Islet precursor cell (in vitro differentiated cells): ENCODE measurements at places on chromosomes 13 and 19.

DNA sequence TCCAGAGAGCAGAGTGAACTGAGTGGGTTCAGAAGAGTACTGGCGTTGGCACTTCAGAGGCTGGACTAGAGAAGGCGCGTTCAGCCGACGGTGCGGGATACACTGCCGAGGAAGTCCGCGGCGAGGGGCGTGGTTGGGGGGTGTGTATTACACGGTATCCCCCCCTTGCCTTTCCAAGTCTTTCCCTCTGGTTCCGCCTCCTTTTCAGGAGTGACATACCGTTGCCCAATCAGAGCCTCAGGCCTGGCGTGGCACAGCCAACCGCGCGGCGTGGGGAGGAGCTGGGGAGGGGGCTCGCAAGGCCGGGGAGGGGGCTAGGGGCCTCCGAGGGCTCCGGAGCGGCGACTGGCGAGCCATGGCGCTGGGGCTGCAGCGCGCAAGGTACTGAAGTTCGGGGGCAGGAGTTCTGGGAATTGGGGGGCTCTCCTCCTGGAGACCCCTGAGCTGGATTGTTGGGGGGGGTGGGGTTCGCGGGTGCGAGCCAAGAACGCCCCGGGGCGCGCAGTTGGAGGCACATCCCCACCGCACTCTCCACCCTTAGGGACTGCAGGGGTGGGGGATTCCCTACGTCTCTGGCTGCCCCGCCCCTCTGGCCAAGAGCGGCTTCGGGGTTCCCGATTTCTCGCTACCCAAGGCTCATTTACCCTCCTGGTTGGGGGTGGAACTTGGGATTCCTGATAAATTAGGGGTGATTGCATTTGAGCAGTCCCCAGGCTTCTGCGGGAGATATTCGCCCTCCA lies at the start of gene HIF3A:
HIF3A (plus strand) TSS at position 321 of the 740 bp plus-strand sequence; CDS start at position 356, 35 bp downstream.
- DNase-seq: peak; percentile 94

DNA sequence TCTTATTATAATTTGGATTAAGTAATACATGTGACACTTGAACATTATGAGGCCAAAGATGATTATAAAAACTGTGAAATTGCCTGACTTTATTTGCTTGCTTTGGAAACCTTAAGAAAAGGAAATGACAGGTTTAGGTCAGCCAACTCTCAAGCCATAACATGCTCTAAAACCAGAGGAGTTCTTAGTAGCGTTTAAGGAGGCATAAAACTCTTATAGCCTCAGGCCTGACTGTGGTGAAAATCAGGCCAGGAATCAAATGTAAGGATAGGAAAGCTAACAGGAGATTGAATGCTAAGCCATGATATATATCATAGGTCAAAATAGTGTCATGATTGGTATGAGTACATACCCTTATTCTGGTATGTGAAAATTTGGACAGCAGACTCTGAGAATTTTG lies 1142.4 kb upstream of the MIR17HG start:
- DNase-seq: no peak

GRCh38 chr13:60230593-60230992 lies 66.9 kb upstream of the DIAPH3 start:
- peak; percentile 75 for DNase-seq

DNA sequence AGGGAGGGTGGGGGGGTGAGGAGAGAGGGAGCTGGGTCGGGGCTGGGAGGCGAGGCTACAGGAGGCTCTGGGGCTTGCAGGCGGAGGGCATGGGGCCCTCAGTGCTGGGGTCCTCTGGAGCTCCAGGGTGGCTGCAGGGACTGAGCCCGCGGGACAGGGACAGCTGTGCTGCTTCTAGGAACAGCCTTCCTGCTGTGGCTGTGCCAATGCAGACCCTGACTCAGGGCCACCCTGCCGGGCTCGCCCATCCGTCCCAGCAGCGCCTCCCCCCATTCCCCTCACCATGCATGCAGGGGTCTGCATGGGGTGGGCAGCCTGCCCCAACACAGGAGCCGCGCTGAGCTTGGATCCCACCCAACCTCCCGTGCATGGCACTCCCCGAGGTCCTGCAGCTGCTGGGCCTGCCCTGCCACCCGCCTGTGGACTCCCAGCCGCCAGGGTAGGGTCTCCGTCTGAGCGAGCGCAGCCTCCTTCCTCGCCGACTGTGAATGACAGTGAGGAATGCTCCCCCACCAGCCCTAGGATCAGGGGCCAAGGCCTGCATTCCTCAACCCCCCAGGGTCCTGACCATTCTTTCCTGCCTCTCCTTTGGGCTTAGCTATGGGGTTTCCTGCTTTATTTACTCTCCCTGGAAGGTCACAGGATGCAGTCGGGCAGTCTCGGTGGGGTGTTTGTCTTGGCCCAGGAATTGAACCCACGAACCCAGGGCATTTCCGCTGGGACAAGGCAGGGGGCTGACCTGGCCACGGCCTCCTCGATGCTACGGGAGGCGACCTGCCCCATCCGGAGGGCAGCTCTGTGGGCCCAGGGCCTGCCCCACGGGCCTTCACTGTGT lies 23.4 kb downstream of the CEBPG start:
- DNase-seq: no peak

DNA sequence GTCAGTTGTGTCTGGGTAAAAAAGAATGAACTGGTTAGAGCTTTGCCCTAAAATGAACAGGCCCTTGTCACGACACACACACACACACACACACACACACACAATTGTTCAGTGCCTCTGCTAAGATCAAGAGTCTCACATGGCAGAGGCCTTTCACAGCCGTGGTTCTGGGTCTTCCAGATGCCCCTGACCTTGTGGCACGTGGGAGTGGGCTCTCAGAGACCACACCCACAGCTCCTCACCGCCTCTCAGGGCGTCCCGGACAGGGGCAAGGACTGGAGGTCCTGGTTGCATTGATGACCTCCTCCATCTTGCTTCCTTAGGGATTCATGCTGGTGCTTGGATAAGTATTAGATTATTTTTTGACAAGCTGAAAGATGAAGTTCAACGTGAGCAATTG lies 101.0 kb downstream of the HSPH1 start:
- DNase-seq: peak; percentile 26

DNA sequence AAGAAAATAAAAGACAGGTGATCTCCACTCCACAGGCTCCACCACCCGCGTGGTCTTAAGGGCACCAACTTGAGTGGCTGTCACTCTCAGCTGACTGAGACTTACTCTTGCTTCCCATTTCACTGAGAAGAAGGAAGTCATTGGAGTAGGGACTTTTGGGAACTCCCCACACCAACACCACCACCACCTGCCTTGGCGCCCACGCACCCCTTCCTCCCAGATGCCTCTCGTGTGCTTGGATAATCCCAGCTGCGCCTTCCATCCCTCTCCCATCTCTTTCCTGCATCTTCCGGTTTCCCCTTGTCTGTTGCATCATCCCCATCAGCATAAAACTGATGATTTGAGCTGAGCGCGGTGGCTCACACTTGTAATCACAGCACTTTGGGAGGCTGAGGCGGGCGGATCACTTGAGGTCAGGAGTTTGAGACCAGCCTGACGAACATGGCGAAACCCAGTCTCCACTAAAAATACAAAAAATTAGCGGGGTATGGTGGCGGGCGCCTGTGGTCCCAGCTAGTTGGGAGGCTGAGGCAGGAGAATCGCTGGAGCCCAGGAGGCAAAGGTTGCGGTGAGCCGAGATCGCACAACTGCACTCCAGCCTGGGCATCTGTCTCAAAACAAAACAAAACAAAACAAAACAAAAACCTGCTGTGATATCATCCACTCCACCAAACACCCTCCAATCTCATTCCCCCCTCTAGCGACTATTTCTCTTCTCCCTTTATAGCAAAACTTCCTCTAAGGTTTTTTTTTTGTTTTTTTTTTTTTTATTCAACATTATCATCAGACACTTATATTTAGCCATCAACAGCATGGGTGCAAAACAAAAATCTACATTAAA lies 25.5 kb downstream of the AP2S1 start:
- no peak for DNase-seq

- DNase-seq: peak; percentile 58
Measured at GRCh38 chr13:69264362-69265334, 843.0 kb upstream of the ATXN8OS start.

DNA sequence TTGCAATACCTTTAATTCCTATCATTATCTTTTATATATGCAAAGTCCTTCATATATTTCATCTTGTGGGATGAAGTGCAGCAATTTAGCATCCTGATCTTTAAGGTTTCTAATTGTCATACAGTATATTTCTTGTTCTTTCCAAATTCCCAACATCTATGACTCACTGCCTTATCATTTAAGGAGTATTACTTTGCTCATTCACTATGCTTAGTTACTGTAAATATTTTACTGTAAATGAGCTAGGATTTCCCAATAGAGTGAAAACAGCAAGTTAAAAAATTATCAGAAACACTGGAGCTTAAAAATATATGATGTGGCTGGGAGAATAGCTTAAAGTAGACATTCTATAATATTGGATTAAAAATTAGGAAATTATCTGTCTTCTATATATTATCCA lies 69.9 kb downstream of the SLITRK6 start:
- DNase-seq: no peak

DNA sequence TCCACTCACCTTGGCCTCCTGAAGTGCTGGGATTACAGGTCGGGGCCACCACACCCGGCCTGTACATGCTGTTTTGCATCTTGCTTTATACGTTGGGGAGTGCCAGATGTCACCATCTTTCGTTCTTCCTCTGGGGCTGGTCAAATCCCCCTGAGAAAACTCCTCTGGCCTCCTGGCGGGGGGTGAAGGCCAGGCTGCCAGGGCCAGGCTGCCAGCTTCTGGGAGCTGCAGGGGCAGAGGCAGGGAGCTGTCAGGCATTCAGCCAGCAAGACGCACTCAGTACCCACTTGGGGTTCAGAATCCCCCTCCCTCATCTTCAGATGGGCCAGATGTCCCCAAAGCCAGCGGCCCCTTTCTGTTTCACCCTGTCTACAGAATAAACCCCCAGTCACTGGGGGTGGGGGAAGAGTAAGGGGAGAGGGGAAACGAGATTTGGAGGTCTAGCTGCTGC lies 16.1 kb downstream of the ZSWIM9 start:
- no peak for DNase-seq

DNA sequence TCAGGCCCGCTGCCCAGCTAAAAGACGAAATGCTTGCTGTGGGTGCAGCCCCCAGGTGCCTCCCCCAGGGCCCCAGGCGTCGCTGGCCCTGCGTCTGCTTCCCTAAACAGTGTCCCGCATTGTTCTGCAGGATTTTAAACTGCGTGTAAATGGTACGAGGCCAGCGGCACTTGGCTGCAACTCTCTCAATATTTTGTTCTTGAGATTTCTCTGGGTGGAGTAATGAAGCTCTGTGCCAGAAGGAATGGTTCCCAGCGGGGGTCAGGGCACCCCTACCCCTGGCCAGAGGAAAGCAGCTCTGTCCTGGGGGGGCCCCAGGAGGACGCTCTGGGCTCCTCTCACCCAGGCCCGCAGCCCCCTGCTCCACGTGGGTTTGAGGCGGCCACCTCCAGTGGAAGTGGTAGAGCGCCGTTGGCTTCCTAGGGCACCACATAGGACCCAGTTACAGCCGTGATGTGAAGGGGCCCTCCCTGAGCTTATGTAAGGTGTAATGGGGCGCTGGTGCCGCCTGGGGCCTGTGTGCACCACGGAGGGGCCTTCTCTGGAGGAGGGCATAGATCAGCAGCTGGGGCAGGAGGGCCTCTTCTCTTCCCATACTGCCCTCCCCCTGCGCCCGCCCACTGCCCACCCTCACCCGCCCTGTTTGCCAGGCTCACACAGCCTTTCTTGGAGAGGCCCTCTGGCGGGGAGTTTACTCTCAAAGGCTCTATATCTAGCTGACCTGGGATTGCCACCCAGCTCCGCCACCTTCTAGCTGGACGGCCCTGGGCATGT lies 19.8 kb downstream of the PAK4 start:
- no peak for DNase-seq
